CD4-positive, alpha-beta T cell (primary cell): ENCODE measurements at places on chromosomes 3 and 15.

- DNase-seq, result no peak
Measured at GRCh38 chr15:42046597-42046996, 25.8 kb upstream of the PLA2G4E start.

GRCh38 chr3:110485389-110485788 is 586.2 kb upstream of the NECTIN3 start:
- no peak for DNase-seq

DNA sequence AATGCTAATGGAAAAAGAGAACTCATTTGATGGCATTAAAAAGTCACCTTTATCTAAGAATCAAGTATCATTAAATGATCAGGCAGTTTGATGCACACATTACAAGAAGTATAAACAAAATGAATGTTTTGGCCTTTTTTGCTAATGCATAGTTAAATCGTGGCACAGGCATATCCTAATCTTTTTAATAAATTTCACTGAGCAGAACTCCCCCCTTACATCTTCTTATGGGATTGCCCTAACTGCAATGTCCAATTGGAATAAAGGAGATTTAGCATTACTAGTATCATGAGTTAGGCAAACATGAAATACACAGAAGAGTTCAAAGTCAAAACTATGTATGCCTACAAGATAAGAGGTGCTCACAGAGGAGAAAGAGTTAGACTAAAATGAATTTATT is 32.7 kb downstream of the USF3 start:
- DNase-seq, result no peak

DNA sequence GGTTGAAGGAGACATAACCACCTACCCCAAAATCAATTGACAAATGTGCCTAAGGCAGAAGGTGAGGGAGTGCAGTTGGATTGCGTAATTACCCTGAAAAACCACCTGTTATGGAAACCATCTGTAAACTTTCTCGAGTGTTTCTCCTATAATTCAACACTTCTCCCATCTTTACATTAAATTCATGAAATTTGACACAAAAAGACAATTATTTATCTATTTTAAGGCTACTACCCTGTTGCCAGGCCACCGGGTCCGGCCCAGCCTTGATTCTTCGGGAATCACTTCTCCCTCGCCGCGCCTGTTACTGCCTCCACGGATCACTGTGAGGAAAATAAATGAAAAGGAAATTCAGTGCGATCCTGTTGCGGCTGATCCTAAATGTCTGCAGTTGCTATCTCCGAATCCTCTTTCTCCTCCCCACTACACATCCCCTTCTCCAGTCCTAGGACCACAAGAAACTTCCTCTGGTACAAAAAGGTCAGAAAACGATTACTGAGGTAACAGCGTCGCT is 646 bp downstream of the IQCB1 start:
- no peak for DNase-seq

GRCh38 chr3:177694316-177694715 is 497.0 kb upstream of the TBL1XR1 start:
- DNase-seq, result no peak
